ENCODE measurements at places on chromosomes 16 and 17.

DNA sequence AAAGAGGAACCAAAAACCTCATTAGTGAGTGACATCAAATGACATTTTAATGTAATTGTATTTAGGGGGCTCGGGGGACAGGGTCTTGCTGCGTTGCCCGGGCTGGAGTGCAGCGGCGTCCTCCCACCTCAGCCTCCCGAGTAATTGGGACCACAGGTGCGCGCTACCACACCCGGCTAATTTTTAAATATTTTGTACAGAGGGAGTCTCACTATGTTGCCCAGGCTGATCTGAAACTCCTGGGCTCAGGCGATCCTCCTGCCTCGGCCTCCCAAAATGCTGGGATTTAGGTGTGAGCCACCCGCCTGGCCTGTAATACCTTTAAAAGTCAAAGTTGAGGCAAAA lies 581 bp downstream of the SNRNP25 start:
- DNase-seq: no peak

- DNase-seq: no peak
Measured at GRCh38 chr16:59878479-59878878, 1144.4 kb upstream of the GOT2 start.

GRCh38 chr17:74525465-74525725 lies 5.9 kb downstream of the CD300LB start:
- DNase-seq: no peak

GRCh38 chr16:74862743-74863244 lies 88.2 kb upstream of the FA2H start:
- no peak for DNase-seq

DNA sequence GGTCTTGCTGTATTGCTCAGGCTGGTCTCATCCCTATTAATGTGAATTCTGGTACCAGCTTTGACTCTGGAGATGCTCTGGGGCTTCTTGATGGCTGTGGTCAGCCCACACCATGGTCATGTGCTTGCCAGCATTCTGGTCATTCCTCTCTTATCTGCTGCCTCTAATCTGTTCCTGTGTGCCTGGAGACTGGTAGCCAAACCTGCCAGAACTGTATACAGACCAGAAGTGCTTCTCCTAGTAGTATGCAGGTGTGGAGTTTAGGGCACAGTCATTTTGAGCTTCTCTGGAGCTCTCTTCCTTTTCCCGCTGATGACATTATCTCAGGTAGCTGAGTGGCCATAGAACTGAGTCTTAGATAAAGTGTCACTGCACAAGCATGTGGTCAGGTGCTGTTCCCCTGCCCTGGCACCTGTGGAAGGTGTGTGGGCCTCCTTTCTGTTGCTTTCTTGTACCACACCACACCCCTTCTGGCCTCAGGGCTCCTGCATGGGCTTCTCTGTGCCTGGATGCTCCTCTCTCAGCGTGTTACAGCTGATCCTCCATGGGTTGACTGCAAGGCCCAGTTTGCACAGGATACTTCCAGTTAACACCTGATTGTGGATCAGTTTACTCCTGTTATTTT lies 162.7 kb downstream of the SPECC1 start:
- DNase-seq: no peak

GRCh38 chr16:1119766-1120576 lies 23.9 kb upstream of the C1QTNF8 start:
- DNase-seq: no peak

GRCh38 chr17:9790889-9791876 lies at the start of gene DHRS7C:
Gene DHRS7C (minus strand): TSS chr17:9791592. CDS start chr17:9791284, 308 bp downstream.
- DNase-seq: no peak
